Activated CD8-positive, alpha-beta memory T cell treated with anti-CD3 and anti-CD28 coated beads for 48 hours (primary cell): ENCODE measurements at places on chromosomes 3 and 15.

DNA sequence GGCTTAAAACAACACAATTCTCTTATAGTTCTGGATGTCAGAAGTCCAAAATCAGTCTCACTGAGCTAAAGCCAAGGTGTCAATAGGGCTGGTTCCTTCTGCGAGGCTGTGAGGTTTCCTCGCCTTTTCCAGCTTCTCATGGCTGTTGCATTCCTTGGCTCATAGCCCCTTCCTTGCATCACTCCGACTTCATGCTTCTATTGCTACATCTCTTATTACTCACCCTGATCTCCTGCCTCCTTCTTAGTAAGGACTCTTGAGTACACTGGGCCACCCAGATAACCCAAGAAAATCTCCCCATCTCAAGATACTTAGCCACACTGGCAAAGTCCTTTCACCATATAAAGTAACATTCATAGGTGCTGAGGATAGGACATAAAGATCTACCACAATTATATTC lies 193.9 kb downstream of the ADAMTS17 start:
- no peak for DNase-seq

DNA sequence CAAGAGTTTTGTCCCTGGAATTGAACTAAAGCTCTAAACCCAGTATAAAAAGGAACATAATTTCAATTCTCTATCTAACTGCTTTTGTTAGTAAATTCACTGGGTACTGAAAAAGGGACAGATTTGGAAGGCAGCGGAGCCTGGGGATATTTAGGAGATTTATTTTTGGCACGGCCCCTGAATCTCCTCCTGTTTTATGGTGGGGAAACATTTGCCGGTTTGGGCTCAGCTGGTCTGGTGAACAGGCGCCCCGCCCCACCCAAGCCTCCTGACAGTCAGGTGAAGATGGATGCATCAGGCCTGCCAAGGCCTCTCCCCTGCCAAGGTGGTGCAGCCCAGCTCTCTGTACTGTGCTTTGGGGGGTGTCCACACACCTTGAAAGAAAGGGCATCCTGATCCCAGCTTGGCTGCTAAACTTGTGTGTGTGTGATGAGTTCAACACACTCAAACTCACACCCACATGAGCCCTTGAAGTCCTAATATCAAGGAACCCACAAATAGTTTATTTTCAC lies 46.3 kb downstream of the EBLN2 start:
- no peak for DNase-seq

- DNase-seq, result no peak
Measured at GRCh38 chr3:10108091-10108490, at the start of gene FANCD2OS. Gene FANCD2OS (minus strand): TSS chr3:10108255. CDS start chr3:10104774, 3,481 bp downstream.

- DNase-seq, result no peak
Measured at GRCh38 chr15:99582508-99582960, 16.8 kb downstream of the MEF2A start.

DNA sequence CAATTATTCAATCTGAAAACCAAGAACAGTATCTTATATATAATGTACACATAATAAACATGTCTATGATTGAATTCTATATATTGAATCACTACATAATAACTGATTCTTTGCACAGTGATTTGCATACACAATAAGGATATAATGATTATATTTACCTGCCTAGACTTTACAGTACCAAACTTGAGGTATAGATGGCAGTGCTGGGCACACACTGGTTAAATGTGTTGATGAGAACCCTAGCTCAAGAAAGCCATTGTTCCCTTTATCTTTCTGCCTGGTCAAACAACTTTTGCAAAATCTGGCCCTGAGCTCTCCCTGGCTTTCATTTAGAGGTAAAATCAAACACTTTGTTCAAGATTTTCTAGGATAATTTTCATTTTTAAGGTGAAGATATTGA lies 697.7 kb downstream of the TUSC7 start:
- DNase-seq, result no peak

GRCh38 chr3:139572847-139573672 lies 33.5 kb upstream of the RBP1 start:
- DNase-seq, result no peak

DNA sequence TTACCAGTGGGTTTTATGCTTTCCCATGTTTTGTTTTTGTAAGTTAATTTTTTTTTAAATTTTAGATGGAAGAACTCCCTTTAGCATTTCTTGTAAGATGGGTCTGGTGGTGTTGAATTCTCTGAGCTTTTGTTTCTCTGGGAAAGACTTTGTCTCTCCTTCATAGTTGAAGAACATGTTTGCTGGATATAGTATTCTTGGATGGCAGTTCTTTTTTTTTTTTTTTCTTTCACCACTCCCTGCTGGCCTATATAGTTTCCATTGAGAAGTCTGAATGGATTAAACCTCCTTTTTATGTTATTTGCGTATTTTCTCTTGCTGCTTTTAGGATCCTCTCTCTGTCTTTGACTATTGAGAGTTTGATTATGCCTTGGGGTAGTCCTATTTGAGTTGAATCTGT lies 18.1 kb downstream of the STXBP5L start:
- no peak for DNase-seq

- DNase-seq, result no peak
Measured at GRCh38 chr3:129549006-129549800, 6.2 kb downstream of the H1-8 start.

DNA sequence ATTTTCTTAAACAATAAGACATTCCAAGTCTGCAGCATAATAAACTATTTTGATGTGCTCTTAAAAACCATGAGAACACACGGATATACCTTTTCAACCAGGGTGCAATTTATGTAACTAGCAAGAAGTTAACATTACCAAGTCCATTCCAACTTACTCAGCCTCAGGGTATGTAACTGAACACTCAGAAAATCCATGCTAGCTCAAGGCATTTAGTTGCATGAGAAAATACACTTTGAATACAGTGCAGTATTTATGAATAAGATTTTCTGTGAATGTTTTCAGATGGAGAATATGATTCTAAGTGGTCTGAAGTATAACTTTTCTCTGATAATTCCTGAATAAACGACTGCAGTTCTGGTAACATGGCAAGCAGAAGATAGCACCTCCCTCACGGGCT lies 124.3 kb downstream of the SNRK start:
- DNase-seq, result no peak

GRCh38 chr15:81400640-81401236 lies 26.7 kb upstream of the TMC3 start:
- no peak for DNase-seq
